Left ventricle myocardium inferior (tissue), 1 donor: ENCODE measurements at places on chromosomes 16 and 17. TPM values are rescaled to one million over a fixed set of nuclear protein-coding genes. Genes with fewer than 3 reads are reported as not detected.
A peak's percentile ranks its signal among the peaks of the same experiment; 100 is the strongest.

DNA sequence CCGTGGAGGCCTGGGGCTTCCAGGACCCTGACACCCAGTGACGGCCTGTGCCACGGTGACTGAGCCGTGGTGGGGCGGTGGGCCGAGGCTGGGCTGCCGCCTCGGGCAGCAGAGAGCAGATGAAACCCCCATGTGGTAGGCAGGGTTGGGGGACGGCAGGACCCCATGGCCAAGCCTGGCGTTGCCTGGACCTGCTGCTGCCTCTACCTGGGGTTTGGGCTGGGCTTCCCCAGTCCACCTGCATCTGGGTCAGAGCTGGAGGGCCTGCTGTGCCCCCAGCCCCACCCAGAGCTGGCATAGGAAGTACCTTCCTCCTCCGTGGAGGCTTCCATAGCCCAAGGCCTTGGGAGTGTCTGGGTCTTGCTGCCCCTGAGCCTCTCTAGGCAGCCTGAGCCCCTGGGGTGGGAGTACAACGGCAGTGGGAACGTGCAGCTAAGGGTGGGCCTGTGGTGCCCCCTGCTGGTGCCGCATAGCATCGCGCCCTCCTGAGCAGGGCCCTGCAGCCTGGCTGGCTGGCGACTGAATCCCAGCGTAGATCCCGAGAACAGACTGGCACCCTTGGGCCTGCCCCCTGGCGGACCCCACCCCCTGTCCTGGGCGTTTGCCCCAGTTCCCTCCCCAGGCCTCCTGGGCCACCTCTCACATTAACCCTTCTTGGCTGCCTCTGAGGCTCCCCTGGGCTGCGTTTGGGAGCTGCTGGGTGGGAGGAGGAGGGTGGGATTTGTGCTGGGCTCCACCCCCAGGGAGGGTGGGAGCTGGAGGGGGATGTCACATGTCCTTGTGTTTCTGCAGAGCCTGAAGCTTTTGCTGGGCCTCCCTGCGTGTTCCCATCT, 12.6 kb upstream of the ATP6V0C start:
- H3K4me3 ChIP-seq = peak overlapping the region; percentile 51
- H3K27me3 ChIP-seq = no peaks in the 10 kb centered on the region
- peak; percentile 87 for DNase-seq

The PDILT gene
- not detected for total RNA-seq

DNA sequence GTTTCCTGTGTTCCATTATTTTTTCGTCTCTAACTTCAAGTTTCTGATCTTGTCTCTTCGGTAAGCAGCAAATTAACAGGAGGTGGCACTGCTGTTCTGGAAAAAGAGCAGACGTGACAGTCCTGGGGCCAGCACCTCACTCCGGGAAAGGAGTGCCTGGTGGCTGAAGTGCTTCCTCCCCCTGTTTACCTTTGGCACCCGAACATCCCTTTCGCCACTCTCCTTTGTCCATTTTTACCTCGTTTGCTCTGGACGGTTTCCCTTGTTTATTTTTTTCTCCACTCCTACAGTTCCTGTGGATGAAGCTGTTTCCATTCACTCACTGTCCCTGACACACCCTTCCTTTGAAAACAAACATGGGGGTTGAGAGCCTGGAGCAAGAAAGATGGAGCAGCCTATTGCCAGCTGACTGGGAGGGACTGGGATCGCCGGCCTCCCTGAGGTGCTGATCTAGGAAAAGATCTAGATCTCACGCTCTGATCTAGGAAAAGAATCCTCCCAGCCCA, 12.6 kb downstream of the SAP30BP start:
- H3K4me3 ChIP-seq = no peak overlapping the region
- no peaks in the 10 kb centered on the region for H3K27me3 ChIP-seq
- peak overlapping the region; percentile 87 for H3K27ac ChIP-seq
- H3K36me3 ChIP-seq = no peaks in the 10 kb centered on the region
- DNase-seq = no peak
- H3K4me1 ChIP-seq = peaks cover 60% of the 10 kb centered on the region

The CDK3 gene
- total RNA-seq = 1.8 TPM

GRCh38 chr17:28577466-28577824, 750 bp upstream of the ALDOC start:
- no peak for DNase-seq
- no peak overlapping the region for H3K4me3 ChIP-seq
- peaks cover 42% of the 10 kb centered on the region for H3K4me1 ChIP-seq

- H3K27me3 ChIP-seq = no peaks in the 10 kb centered on the region
- H3K27ac ChIP-seq = no peak overlapping the region
- H3K4me1 ChIP-seq = no peaks in the 10 kb centered on the region
- H3K4me3 ChIP-seq = no peak overlapping the region
- DNase-seq = no peak
- no peaks in the 10 kb centered on the region for H3K36me3 ChIP-seq
Observed at GRCh38 chr16:35308674-35309073, 1849.3 kb downstream of the TP53TG3F start.

The SALL1 gene
- 1.3 TPM for total RNA-seq

- no peaks in the 10 kb centered on the region for H3K36me3 ChIP-seq
- H3K27ac ChIP-seq = peak overlapping the region; percentile 66
Observed at GRCh38 chr17:64117981-64118979, 11.7 kb downstream of the ERN1 start.

DNA sequence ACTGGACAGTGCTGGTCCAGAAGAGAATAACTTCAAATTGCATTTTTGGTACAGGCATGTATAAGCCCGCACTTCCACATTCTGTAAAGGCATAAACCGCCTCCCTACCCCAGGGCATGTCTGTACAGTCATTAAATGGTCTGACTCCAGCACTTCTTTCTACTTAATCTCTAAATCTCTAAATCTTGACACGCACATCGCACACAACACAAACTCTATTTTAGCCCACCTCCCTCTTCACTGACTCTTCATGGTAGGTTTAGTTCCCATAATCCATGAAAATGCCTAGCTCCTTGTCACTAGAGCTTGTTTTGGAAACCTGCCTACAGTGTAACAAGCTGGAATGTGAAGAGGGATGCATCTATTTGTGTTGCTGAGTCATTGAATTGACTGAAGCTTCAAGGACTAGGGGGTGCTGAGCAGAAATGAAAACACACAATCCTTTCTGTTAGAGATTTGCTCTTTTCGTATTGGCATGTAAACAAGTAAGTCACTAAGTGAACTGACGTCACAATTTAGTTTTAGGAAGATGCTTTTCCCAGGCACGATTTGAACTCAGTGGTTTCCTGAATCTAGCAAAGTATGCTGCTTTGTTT, 1.6 kb upstream of the DUSP14 start:
- H3K27ac ChIP-seq = peak overlapping the region; percentile 94
- H3K4me3 ChIP-seq = peak overlapping the region; percentile 94
- DNase-seq = no peak
- no peaks in the 10 kb centered on the region for H3K36me3 ChIP-seq
- peaks cover 59% of the 10 kb centered on the region for H3K4me1 ChIP-seq

DNA sequence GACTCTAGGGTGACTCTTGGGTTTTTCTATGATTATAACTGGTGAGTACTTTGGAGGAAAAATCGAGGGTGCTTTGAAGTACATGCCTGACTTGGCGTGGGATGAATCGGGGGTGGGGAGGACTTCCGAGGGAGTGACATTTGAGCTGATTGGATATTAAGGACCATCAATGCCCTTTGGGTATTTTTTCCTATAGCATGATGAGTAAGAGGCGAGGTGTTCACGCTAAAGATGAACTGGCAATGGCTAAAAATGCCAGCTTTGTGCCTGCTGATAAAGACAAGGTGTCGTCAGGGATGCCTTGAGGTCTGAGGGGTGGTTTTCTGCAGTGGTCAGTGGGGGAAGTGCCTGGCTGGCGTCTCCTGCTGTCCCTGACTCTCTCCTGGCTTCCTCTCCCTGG, 25.3 kb downstream of the USP43 start:
- DNase-seq = no peak
- H3K27ac ChIP-seq = no peak overlapping the region
- H3K4me3 ChIP-seq = no peak overlapping the region

The RPRML gene
- not detected for total RNA-seq

The NPIPA2 gene
- 3.6 TPM for total RNA-seq

DNA sequence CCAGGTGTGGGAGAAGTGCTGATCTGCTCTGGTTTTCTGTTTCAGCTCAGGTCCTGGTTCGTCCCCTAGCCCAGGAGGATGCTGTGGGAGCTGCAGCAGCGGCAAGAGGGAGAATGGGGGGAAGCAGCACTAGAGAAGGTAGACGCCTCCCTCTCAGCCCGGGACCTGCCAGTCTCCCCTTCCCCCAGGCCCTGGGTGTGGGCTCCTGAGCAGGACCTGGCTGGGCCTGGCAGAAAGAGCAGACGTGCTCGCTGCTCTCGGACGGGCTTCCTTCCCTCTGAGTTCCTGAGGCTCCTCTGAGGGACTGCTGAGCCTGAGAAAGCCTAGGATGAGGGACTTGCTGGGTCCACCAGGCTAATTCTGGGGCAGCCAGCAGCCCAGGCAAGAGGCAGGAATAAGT, 3.1 kb downstream of the PRCD start:
- peak; percentile 6 for DNase-seq
- H3K27me3 ChIP-seq = peaks cover 8% of the 10 kb centered on the region
- no peaks in the 10 kb centered on the region for H3K36me3 ChIP-seq
- H3K4me3 ChIP-seq = no peak overlapping the region
